ENCODE measurements at places on chromosomes 7 and 10. TPM values are rescaled to one million over a fixed set of nuclear protein-coding genes. Genes with fewer than 3 reads are reported as not detected.
A peak's percentile ranks its signal among the peaks of the same experiment; 100 is the strongest.

DNA sequence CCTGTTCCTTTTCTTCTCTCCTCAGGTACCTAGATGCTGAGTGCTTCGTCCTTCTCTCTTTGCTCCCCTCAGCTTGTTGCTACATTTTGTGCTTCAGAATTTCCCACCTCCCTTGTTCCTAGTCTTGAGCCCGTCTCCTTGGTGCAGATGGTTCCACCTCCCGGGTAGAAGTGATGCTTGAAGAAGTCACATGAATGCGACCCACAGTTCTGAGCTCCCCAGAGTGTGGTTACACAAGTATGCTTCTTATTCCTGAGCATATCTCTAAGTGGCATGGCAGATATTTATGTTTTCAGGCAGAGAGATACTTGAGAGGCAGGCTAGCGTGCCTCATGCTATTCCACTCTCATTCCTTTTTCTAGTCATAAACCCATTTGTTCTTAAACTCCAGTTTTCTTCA lies 34.0 kb downstream of the INPP5F start:
- no peak for DNase-seq

- DNase-seq = no peak
These were observed 443 bp downstream of the RNF32 start for GRCh38 chr7:156640949-156641485.

DNA sequence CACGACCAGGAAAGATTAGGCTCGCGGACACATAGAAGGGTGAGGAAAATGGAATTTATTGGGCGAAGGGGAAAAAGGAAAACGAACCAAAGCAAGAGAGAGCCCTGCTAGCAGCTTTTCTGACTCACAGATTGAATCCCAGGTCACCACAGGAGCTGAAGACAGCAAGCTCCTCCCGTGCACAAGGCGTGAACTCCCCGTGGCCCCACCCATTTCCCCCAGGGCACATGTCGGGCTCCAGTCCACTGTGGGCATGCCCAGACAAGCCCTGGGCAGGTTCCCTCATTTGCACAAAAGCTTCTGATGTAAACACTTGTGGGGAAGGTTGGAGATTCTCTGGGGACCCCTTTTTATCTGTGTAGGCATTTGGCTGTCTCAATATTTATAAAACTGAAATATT lies 582.4 kb downstream of the SUGCT start:
- DNase-seq = peak; percentile 77

SP8 gene
- total RNA-seq = not detected

DNA sequence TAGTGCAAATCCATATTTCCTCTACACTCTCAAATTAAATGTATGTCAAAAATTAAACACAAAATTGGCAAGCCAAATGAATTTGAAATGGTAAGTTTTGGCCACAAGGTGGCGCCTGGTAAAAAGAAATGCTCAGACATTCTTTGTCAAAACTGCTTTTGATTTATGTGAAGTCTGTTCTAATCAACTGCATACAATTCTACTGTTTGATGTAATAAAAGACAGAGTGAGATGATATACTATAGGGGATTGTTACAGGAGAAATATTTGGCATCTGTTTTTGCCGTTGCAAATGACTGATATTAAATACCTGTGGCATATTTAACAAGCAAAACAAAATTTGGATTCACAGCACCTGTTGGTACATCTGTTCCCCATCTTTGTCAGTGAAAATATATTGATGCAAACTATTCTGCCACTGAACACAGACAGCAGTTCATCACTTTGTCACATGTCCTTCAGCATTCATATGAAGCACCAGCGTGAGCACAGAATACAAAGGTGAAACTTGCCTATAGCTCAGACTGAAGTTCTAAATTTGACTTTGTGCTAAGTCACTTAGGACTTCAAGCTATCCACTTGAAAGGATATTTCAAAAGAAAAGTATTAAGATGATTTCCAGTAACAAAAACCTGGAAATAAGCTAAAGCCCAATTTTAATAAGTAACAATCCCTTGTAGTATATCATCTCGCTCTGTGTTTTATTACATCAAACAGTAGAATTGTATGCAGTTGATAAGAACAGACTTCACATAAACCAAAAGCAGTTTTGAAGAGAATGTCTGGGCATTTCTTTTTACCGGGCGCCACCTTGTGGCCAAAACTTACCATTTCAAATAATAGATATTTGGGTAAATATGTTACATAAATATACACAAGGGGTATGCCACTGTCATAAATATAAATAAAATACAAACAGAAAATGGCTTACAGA lies 10.2 kb upstream of the CH25H start:
- peak; percentile 53 for DNase-seq

DNA sequence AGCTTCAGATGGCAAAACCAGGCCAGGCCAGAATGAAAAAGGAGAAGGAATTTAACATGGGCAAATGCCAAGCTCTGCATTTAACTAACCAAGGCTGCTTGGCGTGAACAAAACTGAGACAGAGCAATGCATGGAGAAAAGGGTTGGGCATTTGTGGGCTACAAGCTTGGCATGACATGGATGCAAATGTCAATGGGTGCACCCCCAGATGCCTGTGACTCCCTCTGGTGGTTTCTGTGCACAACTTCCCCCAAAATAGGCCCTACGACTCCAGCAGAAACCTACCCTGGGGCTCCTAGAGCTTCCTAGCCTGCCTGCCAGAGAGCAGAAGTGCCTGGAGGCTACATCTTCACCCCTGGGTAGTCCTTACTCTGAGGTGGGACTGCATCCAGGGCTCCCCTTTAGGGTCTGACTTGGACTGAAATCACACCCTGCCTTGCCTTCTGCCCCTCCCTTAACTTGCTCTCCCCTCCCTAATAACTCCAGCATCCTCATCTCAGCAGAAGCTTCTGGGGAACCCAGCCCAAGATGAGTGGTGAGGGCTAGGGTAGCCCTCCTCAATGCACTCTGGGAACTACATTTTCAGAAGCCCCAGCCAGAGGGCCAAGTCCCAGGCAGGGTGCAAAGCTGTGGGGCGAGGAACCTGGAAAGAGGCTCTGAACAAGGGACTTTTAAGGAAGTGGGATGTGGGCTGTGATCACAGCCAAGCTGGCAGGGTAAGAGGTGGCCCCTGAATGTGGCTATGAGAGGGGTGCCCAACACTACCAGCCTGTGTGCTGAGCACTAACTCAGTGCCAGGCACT lies 11.3 kb downstream of the GPRIN2 start:
- peak; percentile 19 for DNase-seq

DNA sequence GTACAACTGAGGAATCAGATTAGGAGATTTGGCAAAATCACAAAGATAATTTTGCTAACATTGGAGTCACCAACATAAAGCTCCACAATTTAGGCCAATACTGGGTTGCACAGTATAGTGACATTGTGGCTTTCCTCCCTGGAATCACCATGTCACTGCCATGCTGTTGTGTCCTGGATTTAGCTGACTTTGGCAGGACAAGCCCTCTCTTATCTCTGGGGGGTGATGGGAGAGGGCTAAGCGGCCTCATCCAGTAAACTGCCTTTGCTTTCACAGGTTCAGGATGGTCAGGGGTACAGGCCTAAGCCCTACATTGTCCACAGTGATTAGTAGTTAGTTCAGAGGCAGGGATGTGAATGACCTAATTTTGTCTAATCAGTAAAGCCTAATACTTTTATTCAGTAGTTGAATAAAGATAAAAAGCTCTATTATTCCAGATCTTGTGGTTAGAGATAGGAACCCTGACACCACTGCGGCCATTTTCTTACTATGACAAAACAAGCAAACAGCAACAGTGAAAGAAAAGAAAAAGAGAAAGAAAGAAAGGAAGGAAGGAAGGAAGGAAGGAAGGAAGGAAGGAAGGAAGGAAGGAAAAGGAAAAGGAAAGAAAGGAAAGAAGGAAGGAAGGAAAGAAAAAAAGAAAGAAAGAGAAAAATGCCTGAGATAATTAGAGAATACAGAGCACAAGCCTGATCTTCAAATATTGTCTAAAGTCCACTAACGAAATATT lies 140.1 kb downstream of the ETV1 start:
- no peak for DNase-seq

Measured in left ventricle myocardium superior (tissue), 1 donor.